A549 treated with CORT108297 at 1 μM for 4 hours (cell line): ENCODE measurements at places on chromosomes 13 and 19. TPM values are rescaled to one million over a fixed set of nuclear protein-coding genes. Genes with fewer than 3 reads are reported as not detected.

Gene GNA15
- 0.06 to 0.08 TPM (median 0.07 TPM) in 5 replicates for total RNA-seq

Gene CRX
- total RNA-seq: not detected in 5 replicates

Gene DCT
- total RNA-seq: not detected in 5 replicates

Gene FBXO17
- total RNA-seq: 66.9 to 93.7 TPM (median 87.1 TPM) in 5 replicates

Gene FCHO1
- total RNA-seq: 19.2 to 21.5 TPM (median 20.2 TPM) in 5 replicates

Gene LIM2
- not detected in 5 replicates for total RNA-seq

Gene SHISA7
- 0.02 TPM in 1 of 5 replicates, not detected in the others for total RNA-seq

Gene RFPL4AL1
- 0.28 TPM in 1 of 5 replicates, not detected in the others for total RNA-seq
